ENCODE measurements at places on chromosomes 12 and 14. TPM values are rescaled to one million over a fixed set of nuclear protein-coding genes. Genes with fewer than 3 reads are reported as not detected.

RBM23 gene
- total RNA-seq = 91.4 TPM

KCNH5 gene
- not detected for total RNA-seq

VWF gene
- 468 TPM for total RNA-seq

TAS2R30 gene
- total RNA-seq = 3.9 TPM

FGF6 gene
- not detected for total RNA-seq

DNA sequence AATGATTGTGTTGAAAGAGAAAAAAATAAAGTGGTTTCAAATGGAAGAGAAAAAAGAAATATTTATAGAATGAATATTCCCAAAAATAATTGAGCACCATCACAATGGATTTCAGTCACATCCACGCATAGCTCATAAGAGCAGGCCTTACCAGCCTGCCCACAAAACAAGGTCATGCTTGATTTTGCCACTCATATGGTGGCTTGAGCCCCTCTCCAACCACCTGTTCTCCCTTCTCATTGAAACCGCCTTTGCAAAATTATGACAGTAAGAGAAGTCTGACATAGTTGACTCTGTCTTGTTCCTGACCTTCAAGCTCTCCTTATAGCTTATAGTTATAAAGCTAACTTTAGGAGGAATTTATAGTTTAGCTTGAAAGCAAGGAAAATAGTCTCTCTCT is 33.3 kb upstream of the NAP1L1 start:
- no peak for DNase-seq

DNA sequence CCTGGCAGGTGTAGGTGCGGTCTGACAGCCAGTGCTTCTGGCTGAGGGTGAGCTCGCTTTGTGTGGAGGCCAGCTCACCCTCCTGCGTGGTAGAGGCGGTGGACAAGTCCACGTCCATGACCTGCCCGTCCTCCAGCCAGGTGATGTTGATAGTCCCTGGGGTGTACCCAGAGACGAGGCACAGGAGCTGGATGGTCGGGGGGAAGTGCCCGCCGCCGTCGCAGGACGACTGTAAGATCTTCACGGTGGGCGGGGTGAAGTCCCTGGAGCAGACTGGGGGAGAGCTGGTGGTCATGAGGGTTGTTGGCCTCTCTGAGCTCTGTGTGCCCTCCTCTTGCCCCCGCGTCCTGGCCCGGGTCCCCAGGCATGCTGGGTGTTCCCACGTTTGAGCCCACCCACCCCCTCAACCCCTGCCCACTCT is 74.6 kb downstream of the TMEM121 start:
- no peak for DNase-seq

GRCh38 chr12:108021141-108021540 is 107.9 kb upstream of the WSCD2 start:
- DNase-seq = no peak

DNA sequence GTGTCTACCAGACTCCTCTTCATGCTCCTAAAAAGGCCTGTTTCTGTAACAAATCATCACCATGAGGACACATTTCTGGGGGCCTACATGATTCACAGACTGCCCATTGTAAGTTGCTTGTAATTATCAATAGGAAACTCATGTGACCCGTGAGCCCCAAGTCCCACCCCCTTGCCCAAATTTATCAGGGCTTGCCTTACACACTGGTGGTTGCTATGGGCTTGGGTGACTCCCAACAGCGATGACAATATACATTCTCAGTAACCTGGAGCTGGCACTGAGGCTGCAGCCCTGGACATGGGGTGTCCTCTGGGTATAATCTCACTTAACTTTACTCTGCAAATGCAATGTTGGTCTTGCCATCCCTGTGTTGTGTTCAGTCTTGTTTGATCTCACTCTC is 149.2 kb downstream of the NRXN3 start:
- DNase-seq = no peak

- DNase-seq = no peak
Observed at GRCh38 chr12:103348935-103349334, 146.8 kb downstream of the C12orf42 start.

- no peak for DNase-seq
Observed at GRCh38 chr14:101123618-101124510, 220.3 kb upstream of the RTL1 start.

DNA sequence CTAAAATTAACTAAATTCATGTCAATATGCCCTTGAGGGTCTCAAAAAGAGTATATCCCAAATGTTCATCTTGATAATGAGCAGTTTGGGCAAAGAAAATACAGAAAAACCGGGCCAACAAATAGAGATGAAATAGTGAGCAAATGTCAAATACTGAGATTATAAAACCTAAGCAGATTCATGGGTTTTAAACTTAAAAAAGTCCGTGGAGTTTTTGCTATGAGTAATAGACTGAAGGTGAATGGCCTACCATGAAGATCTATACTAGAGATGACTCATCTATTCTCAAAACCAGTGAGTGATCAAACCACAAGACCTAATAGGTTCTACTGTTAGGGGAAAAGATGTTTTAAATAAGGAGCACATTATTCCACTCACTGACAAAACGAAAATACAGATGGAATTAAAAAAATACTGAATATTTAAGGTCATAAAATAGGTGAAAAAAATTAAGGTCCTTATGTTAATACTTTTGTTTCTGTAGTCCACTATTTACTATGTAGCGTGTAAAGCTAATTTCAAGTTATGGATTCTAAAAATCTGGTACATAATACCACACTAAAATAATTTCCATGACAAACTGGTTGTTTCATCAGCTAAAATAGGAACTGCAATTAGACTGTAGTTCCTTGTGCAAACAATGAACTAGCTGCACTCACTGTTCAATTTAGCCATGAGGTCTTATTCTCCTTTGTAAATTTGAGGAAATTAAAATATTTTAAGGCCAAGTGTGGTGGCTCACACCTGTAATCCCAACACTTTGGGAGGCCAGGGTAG is 5.0 kb downstream of the HNRNPC start:
- DNase-seq = no peak

DNA sequence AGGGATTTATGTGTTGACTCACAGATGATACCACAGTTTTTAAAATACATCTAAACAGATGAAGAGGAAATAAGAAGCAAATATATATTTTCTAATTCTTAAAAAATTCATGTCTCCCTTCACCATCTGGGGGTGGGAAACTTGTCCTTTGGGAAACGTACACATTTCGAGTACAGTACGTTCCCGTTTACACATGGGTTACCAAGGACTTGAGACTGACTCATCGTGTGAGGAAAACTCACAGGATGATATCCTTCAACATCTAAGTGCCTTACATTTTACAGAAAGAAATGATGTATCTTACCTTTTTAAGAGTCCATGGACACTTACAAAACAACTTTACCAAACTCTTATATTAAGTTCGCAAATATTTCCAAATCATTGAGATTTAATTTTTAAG is 16.0 kb upstream of the FBLN5 start:
- DNase-seq = no peak

- no peak for DNase-seq
Observed at GRCh38 chr12:2776129-2776806, 18.5 kb upstream of the FKBP4 start.

DNA sequence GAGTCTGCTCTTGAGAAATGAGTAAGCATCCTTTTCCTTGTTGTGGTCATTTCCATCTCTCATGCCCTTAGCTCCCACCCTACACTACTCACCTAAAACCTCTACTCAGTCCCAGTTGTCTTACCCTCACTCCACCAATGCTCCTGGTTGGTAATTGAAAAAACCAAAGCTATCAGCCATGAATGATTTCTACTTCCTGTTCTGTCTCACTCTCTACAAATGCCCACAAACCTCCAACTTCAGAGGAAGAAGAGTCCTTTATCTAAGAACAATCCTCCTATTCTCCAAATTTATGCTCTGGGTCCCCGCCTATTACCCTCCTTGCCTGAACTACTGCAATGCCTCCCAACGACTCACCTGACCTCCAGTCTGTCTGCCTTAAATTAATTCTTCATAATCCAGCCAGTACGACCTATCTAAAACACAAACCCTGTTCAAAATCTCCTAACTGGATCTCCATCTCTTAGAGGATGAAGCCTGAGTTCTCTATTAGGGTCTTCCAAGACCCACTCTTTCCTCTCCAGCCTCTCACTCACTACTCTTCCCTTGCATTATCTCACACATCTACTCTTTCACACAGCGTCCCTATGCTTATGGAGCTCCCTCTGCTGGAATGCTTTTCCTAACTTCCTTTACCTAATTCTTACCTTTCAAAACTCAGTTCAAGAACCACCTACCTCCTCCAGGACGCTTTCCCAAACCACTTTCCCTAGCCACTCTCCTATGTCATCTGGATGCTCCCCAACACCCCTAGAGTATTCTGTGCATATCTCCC is 2.2 kb downstream of the DHRS1 start:
- DNase-seq = no peak

GRCh38 chr12:129659961-129660622 is 243.7 kb downstream of the TMEM132D start:
- no peak for DNase-seq

GRCh38 chr12:2295941-2296461 is 243.2 kb downstream of the CACNA1C start:
- no peak for DNase-seq

DNA sequence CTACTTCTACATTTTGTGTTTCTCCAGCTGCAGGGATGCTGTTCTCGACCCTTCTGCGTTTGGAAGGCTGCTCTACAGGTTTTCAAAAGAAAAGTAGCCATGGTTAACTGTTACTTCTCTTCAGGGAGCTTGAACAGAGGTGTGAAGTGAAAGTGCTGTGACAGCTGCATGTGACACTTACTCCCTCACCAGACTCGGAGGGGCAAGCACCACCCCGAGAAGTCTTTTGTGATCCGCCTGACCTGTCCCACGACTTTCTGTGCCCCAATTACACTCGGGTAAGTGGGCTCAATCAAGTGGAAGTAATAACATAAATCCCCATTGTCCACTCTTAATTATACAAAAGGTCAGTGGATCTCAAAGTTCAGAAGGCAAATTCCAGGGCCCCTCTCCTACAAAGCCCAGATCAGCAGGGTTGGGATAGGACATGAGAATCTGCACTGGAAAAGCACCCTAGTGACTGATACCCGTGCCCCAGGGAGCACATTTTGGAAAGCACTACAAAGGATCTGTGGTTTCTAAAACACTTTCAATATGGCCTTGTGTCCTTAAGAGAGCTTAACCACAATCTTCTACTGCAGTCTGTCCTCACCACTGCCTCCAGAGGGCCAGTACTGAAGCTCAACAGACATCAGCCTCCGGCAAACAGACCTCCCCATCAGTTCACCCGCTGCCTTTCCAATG is 11.5 kb downstream of the FICD start:
- no peak for DNase-seq

GRCh38 chr12:51362307-51362706 is 15.8 kb upstream of the CELA1 start:
- no peak for DNase-seq
